ENCODE measurements at places on chromosomes 5 and 9.

DNA sequence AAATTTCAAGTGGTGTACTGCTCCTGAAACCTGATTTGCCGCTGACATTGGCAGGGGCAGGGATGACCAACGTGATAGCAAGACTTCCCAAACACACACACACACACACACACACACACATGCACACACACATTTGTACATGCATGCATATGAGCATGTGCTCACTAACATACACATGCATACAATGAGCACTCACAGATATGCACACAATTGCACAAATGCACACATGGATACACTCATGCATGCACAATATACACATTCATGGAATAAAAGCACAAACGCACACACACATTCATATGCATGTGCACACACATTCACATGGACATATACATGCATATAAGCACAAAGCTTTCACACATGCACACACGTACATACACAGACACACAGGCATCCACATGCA, 181.2 kb upstream of the ZNF618 start:
- DNase-seq: no peak

DNA sequence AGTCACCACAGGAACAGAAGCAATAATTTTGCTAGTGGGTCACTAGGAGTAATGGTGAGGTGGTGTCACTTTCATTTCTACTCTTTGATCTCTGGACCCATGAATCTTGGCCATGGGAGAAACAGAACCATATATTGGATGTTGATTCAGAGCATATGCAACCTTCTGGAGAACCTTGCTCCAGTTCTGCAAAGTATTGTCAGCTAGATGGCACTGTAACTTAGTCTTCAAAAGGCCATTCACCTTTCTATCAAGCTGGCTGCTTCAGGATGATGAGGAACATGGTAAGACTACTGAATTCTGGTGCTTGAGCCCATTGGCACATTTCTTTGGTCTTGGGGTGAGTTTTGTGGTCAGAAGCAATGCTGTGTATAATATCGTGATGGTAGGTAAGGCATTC, 129.1 kb upstream of the FBN2 start:
- DNase-seq: no peak

GRCh38 chr9:35732800-35733541, 505 bp downstream of the CREB3 start:
- DNase-seq: no peak

- no peak for DNase-seq
Measured at GRCh38 chr5:65768723-65769346, 46.8 kb downstream of the NLN start.

- no peak for DNase-seq
Measured at GRCh38 chr5:100644185-100644584, 109.0 kb downstream of the FAM174A start.

DNA sequence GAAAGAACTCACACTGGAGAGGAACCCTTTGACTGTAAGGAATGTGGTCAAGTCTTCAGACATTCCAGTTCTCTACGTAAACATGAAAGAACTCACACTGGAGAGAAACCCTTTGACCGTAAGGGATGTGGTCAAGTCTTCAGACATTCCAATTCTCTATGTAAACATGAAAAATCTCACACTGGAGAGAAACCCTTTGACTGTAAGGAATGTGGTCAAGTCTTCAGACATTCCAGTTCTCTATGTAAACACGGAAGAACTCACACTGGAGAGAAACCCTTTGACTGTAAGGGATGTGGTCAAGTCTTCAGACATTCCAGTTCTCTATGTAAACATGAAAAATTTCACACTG, 32.6 kb downstream of the MAPK9 start:
- no peak for DNase-seq

- DNase-seq: no peak
Measured at GRCh38 chr5:53983568-53984460, 326.6 kb downstream of the ARL15 start.

GRCh38 chr9:133375116-133375723, 640 bp downstream of the SURF4 start:
- peak; percentile 49 for DNase-seq

DNA sequence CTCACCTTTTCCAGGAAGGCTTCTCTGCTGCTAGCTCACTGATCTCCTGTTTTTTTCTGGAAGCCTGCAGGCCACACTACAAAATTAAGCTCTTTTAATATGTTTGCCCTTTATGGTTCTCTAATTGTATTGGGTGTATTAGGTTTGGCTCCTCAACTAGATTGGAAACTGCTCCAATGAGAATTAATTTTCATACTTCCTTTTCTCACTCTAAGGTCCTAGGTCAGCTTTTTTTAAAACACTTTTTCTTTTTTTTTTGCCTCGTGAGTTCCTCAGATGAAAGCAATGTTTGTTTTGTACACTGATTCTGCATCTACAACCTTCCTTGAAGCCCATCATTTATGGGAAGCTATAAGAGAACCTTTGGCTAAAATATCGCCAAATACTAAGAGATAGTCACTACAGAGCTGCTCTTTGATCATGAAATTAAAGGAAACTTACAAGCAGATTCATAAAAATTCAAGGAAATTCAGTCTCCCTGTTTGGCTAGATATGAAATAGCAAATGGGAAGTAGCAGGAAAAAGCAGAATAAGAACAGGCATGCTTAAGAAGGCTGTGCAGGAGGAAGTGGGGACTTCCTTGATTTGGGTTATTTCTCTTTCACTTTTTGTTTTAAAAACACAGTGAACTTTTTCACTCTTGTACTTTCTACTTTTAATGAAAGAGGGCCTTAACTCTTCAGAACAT, 55.2 kb upstream of the FYB1 start:
- DNase-seq: no peak

- DNase-seq: no peak
Measured at GRCh38 chr5:95817430-95817829, 5.1 kb downstream of the GLRX start.

- no peak for DNase-seq
Measured at GRCh38 chr9:137136881-137137607, 1.9 kb upstream of the GRIN1 start.

GRCh38 chr9:74255489-74255984, 241.6 kb upstream of the RORB start:
- no peak for DNase-seq

DNA sequence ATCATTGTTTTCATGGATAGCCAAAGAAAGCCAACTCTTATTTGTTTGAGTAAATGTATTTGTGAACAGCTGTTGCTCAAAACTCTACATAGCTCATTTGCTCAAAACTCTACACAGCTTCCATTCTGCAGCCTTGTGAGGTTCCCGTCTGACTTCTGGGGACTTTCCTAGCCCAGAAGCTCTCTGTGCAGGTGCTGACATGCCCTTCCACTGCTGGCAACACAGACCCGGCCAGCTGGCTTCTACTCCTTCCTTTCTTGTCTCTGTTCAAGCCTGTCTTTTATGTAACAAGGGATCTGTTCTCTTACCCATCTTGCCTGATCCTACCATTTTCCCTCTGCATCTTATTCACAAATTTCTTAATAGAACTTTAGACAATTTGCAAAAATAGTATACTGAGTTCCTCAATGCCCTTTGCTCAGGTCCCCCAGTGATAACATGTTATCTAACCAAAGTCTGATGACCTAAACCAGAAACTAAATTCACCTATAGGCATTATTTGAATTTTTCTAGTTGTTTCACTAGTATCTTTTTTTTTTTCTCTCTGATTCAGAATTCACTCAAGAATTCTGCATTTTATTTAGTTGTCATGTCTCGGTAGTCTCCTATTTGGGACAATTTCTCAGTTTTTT, 556.5 kb upstream of the SEMA6A start:
- peak; percentile 43 for DNase-seq

DNA sequence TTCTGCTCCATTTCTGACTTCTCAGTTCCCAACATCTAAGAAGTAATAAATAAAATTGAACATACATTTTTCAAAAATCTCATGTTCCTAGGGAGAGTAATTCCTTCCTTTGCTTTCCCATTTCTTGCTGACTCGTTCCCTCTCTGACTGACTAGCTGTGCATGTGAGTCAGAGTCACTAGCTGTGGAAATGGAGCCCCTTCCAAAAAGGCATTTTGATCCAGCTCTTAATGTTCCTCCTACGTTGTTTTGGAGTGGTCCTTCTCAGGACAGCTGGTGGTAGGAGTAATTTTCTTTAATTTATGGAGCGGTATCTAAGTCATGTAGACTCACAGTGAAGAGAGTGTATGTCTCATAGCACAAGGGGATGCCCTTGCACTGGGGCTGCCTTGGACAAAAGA, 460.2 kb downstream of the GADD45G start:
- DNase-seq: no peak

DNA sequence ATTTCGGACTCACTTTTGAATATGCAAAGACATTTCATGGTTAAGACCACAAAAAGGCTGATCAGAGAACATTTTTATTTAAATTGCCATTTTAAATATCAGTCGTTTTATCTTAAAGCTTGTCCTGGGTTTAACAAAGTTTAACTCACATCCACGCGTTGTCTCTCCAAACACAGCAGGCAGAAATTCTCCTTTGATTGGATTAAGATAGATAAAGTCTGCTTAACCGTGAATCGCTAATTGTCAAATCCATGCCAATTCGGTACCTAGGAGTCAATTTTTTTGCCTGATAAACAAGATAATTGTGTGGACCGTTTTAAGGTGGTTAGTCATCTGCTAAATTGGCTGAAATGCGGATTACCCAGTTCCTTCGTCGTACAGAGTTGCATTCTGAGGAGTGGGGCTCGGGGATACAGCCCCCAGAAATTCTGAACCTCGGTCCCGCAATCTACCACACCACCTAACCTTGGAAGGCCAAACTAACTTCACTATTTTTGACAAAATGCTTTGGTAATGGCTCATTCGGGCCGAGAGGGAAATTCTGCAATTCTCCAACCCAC, 665 bp upstream of the BTF3 start:
- DNase-seq: no peak

DNA sequence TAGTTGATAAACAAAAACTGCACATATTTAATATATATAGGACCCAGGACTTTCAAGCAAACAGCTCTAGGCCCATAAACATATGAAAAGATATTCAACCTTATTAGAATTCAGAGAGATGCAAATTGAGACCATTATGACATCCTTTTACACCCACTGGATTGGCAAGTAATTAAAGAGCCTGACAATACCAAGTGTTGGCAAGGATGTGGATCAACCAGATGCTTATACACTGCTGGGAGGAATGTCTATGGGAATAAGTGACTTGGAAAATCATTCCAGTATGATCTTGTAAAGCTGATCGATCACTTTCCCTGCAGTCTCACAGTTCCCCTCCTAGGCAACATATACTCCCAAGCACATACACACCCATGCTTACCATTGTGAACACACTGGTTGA, 15.5 kb upstream of the TCOF1 start:
- DNase-seq: no peak

GRCh38 chr9:2916382-2916985, 72.6 kb upstream of the PUM3 start:
- DNase-seq: no peak

- DNase-seq: no peak
Measured at GRCh38 chr9:76456202-76456926, 2.6 kb upstream of the GCNT1 start.

- no peak for DNase-seq
Measured at GRCh38 chr5:179111267-179112207, 51.4 kb downstream of the ZNF354C start.

- no peak for DNase-seq
Measured at GRCh38 chr5:67361932-67362729, 165.5 kb upstream of the CD180 start.

DNA sequence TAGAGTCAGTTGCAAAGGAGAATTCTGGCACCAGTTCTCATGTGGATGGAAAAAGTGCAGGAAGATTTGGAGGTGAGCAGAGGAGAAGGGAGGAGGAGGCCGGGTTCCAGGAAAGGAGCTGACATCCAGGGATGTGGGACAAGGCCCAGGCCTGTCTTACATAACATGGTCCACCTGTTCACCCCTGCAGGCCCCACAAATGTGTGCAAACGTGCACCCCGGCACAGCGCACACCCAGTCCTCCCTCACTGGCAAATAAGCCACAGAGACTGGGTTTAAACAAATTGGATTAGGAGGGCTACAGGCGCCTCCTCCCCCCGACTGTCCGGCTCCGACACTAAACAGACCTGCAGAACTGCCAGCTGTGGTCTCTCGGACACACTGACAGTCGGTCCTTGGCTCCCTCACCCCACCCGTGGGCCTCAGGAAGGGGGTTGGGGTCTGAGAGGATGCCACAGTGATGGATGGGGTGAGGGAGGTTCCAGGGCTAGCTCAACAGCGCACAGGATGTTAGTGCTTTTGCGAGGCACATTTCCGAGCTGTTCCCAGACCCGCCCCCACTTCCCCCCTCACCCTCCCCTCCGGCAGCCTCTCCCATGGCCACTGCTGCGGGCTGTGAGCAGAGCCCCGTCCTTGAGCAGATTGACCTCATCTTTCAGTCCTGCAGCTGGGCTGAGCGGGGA, 43.4 kb upstream of the IL17B start:
- DNase-seq: peak; percentile 53

- DNase-seq: no peak
Measured at GRCh38 chr5:17243287-17244063, 26.0 kb downstream of the BASP1 start.

DNA sequence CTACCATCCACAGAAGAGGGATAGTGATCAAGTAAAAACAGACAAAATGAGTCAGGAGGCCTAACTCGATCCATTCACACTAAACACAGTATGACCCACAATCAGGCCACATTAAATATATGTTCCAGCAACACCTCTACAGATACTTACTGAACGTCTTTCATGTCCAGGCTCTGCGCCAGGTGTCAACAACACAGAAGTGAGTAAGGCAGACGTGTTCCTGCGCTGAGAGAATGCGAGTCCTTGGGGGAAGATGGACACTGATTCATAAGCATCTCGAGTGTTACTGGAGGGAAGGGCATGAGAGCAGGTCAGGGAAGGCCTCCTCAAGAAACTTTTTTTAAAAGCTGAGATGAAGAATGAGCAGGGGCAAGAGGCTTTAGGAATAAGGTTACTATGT, 164.3 kb upstream of the CLINT1 start:
- no peak for DNase-seq

DNA sequence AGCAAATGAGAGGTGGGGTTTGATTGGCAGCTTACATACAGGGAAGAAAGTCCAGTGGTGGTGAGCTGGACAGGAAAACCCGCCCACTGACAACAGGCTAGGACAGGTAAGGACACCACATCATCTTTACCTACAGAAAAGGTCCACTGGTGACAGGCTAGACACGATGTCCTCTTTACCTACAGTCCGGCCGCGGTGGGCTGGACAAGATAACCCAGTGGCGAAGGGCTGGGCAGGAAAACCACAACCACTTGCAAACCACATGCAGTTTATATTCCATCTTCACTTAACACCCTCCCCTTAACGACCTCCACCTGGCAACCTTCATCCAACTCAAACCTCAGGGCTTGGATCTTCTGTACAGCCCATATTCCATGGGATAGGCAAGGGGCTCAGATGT, 5.0 kb upstream of the NIPAL4 start:
- DNase-seq: no peak

DNA sequence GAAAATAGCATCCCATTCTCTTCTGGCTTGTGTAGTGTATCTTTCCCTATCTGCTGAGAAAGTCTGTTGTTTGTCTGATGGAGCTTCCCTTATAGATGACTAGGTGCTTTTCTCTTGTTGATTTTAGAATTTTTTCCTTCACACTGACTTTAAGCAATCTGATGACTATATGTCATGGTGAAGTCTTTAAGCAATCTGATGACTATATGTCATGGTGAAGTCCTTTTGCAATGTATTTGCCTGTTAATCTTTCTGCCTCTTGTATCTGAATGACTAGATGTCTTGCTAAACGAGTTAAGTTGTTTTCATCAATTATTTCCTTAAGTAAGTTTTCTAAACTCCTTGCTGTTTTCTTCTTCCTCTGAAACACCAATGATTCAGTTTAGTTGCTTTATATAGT, 80.5 kb downstream of the RNF130 start:
- no peak for DNase-seq

- DNase-seq: no peak
Measured at GRCh38 chr5:58114324-58114723, 345.6 kb downstream of the PLK2 start.
